Stimulated activated CD8-positive, alpha-beta memory T cell treated with anti-CD3 and anti-CD28 coated beads, Interleukin-4, amount 100 ng/mL, for 1 hour (primary cell): ENCODE measurements at places on chromosomes 12 and 14.

DNA sequence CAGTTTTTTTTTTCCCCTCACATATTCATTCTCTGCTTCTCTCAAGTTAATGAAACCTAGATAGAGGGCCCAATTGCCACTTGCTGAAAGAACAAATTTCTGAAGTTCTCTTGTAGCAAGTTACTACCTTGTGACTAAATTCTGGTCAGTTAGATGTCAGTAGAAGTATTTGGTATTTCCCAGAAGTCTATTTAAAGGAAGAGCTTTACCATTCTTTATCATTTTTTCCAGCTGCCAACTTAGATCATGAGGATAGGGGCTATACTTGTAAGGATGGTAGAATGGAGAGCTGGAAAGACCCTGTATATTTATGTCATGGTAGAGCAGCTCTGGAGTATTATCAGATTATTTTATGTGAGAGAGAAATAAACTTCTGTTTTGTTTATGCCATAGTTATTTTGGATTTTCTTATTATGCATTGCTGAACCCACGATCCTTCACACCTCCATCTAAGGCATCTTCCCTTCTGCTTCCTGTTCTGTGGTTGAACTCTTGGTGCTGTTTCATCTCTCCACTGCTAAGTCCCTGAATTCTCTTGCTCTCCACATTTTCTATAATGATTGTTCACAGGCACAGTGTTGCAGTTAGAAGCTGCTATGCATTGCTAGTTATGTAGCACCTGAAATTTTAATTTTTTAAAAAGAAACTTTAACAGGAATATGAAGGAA, 25.9 kb downstream of the FUT8 start:
- DNase-seq, result no peak

GRCh38 chr12:45208604-45209487, 7.0 kb upstream of the ANO6 start:
- DNase-seq, result no peak

- no peak for DNase-seq
These were observed 86.6 kb downstream of the KITLG start for GRCh38 chr12:88493636-88494035.

GRCh38 chr12:22979854-22980469, 355.0 kb downstream of the ETNK1 start:
- DNase-seq, result no peak

- no peak for DNase-seq
These were observed 37.1 kb downstream of the ITPR2 start for GRCh38 chr12:26795910-26796309.

GRCh38 chr12:101243074-101243473, 33.0 kb upstream of the SLC5A8 start:
- DNase-seq, result no peak

GRCh38 chr14:64197996-64198395, 96.2 kb downstream of the ESR2 start:
- DNase-seq, result no peak

DNA sequence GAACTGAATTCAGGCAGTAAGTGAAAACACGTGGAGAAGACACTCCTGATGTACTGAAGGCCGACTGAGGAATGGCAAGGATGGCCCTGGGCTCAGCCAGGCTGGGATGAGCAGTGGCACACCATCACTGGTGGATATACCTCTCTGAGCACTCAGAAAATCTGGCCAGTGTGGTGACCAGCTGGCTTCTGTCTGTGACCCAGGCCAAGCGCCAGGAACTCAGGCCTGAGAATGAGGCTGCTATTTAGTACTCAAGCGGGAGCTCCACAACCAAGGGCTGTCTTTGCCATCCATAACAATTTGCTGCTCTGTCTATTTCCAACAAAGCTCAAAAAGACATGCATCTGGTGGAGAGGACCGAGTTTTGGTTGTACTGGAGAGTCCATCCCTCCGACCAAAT, 586.3 kb downstream of the BCL11B start:
- DNase-seq, result no peak

DNA sequence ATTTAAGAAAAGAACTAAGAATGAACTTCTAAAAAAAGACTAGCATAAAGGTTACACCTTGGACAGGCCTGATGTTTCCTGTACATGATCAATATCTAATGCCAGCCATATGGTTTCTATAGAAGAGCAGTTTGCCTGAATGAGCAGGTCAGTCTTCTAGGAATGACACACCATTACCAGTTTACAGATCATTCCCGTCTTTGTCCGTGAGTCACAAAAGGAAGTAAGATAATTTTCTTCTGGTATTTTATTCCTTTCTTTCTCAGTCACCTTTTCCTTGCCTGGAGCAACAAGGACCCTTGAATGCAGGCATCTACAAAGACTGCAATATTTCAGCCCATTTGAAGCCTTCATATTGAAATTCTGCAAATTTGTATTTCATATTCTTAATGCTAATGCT, 44.6 kb upstream of the CNTN1 start:
- DNase-seq, result no peak

DNA sequence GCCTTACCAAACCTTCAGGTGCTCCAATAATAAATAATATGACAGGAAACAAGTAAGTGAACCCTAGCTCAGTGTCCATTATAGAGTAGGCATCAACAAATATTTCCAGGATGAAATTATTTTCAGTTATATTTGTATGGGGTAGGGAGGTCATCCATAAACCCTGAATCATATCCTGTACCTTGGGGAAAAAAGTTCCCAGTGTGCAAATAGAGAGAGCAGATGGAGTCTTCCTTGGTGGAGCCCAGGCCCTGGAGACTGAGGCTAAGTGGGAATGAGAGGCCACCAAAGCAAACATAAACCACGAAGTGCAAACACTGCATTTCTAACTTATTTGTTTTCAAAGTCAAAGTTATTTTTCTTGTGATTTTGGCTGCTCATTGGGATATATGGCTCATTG, 8.5 kb upstream of the ERP27 start:
- no peak for DNase-seq

DNA sequence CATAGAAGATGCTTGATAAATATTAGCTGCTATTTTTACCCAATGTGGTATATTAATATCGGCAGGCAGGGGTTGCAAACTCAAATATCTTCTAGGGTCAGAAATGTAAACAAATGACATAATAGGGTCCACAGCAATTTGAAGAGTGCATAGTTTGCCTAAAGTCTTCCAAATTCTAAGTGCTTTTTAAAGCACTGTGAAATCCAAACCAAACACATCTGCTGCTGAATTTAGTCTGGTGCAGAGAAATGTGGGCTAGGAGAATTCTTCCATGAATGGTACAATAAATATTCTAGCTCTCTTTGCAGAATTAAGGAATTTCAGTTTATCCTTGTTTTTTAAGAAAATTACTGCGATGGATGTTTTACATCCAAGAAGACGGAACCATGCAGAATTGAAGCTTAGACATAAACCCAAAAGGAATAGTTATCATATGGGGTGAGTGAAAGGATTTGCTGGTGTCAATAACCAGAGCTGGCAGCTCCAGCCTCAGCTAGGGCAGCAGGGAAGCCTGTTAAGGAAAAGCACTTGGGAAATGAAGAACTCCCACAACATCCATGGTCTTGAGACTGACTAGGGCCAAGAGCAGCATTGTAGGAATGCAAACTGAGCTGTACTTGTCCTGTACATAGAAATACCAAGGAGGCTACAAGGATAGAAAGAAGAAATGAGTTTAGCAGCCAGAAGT, 65.5 kb downstream of the PTPRR start:
- DNase-seq, result no peak

- DNase-seq, result no peak
These were observed 58.5 kb upstream of the OSBPL8 start for GRCh38 chr12:76618031-76618430.

- no peak for DNase-seq
These were observed 29.4 kb upstream of the ETFBKMT start for GRCh38 chr12:31629756-31630732.

DNA sequence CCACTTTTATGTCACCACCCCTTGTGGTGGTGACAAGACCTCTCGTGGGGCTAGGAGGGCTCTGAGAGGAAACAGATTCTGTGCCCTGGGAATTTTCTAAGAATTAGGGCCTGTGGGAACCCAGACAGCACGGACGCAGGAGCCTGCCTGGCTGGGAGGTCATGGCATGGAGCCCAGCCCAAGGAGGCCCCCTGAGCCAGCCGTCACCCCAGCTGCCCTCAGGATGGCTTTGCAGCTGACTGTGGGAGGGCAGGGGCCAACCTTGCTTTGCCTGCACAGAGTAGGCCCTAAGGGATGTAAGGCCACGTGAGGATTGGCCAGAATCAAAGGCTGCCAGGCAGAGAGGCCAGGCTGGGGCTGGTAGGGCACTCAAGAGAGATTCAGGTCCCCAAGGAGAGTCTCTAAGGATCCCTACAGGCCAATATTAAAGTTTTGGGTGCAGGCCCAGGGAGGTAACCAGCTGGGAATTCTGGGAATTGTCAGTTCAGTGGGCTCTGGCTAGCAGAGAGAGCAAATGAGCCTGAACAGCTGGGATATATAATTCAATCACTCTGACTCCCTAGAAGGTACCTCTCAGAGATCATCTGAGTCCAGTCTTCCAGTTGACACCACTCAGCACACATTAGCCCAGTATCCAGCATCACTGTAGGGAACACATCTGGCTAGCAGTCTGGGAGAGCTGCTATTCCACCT, 6.4 kb downstream of the LTBP2 start:
- no peak for DNase-seq

DNA sequence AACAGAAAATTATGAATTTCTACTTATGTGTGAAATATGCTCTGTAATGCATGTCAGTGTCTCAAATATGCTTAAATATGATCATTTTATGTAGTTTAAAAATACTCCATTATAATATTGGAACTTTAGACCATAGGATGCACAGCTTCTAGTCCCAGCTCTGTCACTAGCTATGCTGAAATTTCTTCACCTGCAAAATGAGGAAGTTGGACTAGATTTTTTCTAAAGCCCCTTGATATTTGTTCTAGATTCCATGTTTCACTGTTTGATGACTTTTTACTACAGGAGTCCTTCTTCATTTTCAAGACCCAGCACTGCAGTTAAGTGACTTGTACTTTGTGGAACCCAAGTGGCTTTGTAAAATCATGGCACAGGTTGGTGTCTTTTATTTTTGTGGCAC, 90.1 kb downstream of the LRRK2 start:
- no peak for DNase-seq

- DNase-seq, result no peak
These were observed 406.3 kb upstream of the FAR2 start for GRCh38 chr12:28742791-28743190.

DNA sequence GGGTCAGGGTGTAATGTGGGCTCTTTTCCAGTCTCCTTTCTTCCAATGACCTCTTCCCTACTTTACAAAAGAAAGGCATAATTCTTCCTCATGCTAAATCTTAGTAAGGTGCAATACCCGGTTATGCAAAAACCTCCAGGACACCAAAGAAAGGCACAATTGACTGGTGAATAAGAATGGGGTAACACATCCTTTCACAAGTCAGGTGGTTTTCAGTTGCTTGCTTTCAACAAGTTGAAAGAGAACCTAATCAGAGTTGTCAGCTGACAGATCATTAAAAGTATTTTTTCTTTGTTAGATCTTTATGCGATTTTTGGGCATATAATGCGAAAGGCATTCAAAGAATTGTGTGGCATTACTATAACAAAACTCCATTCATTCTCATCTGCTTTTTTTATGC, 1.3 kb upstream of the AEBP2 start:
- no peak for DNase-seq

GRCh38 chr14:104660597-104660996, 28.8 kb upstream of the INF2 start:
- no peak for DNase-seq

GRCh38 chr14:56423544-56423943, 156.1 kb upstream of the TMEM260 start:
- no peak for DNase-seq

DNA sequence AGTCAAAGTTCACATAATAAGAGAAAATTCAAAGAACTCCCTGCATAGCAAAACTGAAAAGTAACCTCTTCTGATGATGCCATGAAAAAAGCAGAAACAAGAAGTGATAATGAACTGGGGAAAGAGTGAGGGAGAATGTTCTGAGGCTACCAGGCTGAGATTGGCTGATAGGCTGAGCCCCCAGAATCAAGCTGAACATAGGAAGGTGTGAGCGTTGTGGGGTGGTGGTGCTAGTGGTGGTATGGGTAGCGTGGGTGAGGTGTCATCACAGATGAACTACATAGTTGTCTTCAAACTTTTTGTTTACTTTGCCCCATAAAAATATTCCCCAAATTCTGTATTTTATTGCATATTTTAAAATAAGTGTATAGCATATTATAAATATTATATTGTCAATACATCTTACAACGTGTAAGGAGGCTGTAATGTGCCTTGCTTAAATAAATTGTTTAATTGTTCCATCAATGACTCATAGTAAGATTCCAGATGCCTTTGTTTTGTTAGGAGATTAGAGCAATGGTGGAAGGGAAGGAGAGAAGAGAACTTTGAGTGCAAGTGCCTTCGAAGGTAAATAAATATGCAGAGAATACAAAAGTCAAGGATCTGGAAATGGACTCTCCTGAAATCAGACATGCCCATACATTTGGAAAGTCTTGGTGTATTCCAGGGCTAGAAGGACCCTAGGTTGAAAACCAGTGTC, 15.8 kb upstream of the CFAP54 start:
- no peak for DNase-seq

DNA sequence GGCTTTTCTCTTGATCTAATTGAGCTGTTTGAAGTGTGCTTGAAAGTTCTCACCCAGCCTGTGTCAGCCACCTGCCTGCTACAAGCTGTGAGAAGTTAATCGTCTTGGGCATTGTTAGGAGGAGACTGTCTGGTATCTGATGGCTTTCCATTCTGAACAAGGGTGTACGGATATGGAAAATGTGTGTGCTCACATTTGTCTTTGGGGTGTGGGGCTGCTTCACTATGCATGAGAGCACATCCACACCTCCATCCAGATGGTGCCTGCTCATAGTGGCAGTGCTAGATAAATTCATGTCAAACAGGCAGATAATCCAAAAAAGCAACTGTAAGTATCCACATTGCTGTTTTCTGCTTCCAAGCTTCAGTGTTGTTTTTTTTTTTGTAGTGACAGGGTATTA, 462.2 kb downstream of the DIO2 start:
- no peak for DNase-seq

GRCh38 chr14:92718664-92719063, 29.8 kb downstream of the LGMN start:
- no peak for DNase-seq

DNA sequence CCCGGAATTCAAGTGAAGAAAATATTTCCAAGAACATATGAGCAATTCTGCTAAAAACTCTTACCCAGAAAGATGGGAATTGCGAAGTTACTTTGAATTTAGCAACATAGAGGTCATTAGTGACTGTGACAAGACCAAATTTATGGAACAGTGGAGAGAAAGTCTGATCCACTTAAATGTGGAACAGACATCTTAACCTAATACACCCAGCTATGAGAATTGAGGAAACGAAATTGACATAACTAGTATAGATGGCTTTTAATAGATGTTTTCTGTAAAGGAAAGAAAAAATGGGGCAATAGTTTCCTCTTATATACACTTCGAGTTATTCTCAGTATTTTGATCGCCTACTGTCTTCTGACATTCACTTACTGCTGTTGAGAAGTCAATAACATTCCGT, 4.6 kb downstream of the OVCH1 start:
- no peak for DNase-seq
